Activated T-cell treated with anti-CD3 and anti-CD28 coated beads, Interleukin-2, amount 50 U/mL, for 72 hours (primary cell): ENCODE measurements at places on chromosomes 2 and 18. TPM values are rescaled to one million over a fixed set of nuclear protein-coding genes. Genes with fewer than 3 reads are reported as not detected.
A peak's percentile ranks its signal among the peaks of the same experiment; 100 is the strongest.

GPR35 gene
- 50.7 TPM for total RNA-seq

DNA sequence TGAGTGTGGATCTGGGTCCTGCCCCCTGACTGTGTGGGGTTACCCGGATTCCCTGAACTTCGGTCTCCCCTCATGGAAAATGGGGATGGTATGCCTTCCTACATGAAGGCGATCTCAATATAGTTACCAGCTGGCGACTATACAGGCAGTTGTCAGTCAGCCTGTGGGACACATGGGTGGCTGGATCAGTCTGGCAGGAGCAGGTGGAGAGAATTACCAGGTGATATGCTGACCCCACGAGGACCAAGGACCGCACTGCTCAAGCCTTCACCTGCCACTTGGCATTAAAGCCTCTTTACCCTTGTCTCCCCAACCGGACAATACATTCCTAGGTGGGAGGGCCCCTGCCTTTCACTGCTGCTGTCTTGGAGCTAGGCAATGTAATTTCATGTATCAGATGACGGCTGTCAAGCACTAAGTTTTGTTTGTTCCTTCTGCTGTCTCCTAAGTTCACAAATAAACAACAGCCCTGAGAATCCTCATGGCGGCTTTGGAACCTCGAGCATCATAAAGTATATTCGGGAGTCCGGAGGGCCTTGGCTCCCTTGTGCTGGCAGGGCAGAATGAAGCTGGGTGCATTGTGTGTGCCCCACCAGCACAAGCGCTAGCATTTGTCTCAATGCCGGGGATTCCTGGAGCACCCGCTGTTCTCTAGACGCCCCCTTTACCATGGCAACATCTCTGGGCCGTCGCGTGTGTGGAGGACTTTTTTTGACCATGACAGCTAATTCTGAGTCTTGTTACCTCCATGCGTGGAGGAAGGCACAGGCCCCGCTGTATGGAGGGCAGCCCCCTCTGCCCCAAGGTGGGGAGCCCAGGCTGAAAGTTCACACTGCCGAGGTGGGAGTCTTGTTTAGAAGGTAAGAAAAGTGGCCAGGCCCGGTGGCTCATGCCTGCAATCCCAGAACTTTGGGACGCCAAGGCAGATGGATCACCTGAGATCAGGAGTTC, 48.6 kb downstream of the PDCL3 start:
- no peak overlapping the region for H3K27ac ChIP-seq
- no peak overlapping the region for H3K4me3 ChIP-seq
- no peak for DNase-seq

DNA sequence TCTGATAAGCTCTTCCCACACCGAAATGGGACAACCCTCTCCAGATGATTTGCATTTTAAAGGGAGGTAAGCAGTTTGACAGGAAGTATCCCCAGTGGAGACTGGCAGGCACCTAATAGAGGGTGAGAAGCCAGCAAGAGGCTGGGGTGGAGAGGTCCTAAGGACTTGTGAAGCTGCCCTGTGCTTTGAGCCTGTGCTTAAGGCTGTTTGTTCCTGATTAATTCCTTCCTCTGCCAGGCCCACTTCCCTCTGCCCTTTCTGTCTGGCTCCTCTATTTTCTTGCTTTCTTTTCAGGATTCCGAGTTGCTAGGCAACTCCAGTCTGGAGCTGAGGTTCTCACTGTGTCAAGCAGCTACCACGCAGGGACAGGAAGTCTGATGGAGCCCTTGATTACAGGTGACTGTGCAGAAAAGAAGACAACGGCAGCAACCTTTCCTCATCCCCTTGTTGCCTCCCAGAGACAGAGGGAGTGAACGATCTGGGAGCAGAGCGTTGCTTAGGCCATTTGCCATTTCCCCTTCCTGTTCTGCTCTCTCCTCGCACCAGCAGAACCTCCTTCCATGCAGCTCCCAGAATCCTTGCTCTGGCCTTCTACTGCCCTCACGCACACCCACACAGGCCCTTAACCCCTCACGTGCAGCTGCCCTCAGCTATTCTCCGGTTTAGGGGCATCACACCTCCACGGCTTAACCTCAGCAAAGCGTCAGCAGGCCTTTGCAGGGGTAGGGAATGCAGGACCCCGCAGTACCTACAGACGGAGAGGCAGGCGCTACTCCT, 103.6 kb upstream of the CELF4 start:
- no peak overlapping the region for H3K4me3 ChIP-seq
- H3K36me3 ChIP-seq, result no peaks in the 10 kb centered on the region
- no peak overlapping the region for H3K27ac ChIP-seq
- no peaks in the 10 kb centered on the region for H3K27me3 ChIP-seq
- no peaks in the 10 kb centered on the region for H3K4me1 ChIP-seq
- DNase-seq, result no peak

CXCR1 gene
- total RNA-seq, result not detected

DNA sequence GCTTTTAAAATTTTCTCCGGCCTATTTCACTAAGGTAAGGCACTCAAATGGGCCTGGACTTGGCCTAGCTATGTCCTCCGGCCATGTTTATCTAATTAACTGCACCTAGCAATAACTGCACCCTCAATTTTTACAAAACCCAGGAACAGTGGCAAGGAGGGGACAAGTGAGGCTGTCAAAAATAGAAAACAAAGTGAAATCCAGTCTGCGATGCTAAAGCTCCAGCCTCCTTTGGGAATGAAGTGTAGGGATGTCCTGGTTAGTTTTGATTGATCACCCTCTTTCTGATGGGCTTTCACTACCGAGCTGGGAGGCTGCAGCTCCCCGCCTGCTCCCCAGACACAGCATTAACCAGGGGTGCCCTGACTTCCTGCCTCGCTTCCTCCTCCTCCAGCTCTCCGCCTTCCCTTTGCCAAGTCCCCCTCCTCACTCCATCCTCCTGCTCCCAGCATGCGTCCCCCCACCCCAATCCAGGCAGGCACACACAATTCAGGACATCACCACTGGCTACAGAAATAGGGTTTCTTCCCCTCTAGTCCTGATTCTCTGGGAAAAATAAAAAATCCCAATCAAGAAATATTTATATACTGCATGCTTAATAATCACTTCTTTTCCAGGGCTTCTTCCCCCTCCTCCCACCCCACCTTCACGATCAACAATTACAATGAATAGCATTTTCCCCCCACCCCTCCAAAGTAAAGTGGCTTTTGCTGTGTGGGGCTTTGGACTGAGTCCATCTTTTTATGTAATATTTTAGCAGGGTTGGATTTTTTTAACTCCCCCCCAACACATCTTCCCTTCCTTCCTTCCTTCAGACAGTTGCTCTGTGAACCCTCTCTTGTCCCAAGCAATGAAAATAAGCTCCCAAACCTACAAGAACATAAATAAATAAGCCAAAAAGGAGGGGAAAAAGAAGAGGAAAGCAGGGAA, 3.3 kb upstream of the POU3F3 start:
- no peak overlapping the region for H3K4me3 ChIP-seq
- peaks cover 93% of the 10 kb centered on the region for H3K27me3 ChIP-seq
- H3K27ac ChIP-seq, result peak overlapping the region; percentile 25
- peaks cover 10% of the 10 kb centered on the region for H3K36me3 ChIP-seq
- no peak for DNase-seq

GRCh38 chr2:174844295-174844708, 80.0 kb upstream of the CHRNA1 start:
- H3K4me3 ChIP-seq, result peak overlapping the region; percentile 36
- no peak for DNase-seq
- H3K27me3 ChIP-seq, result no peaks in the 10 kb centered on the region

SPP2 gene
- not detected for total RNA-seq

DNA sequence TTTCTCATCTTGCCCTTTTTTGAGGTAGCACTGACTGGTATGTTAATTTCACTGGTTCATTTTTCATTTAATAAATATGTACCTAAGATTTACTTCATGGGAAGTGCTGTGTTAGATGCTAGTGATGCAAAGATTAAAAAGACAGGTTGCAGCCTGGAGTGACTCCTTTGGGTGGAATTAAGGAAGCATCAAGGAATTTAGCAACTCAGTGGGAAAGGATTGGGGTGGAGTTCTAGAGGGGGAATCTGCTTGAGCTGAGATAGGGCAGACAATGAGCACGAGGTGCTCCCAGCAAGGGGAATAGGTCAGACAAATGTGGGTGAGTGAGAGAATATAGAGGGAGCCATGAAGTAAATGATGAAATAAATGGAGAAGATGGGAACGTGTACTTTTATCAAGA, 57.0 kb downstream of the LYPD6 start:
- H3K36me3 ChIP-seq, result no peaks in the 10 kb centered on the region
- no peak overlapping the region for H3K27ac ChIP-seq
- H3K4me3 ChIP-seq, result no peak overlapping the region
- H3K27me3 ChIP-seq, result peaks cover 16% of the 10 kb centered on the region

DNA sequence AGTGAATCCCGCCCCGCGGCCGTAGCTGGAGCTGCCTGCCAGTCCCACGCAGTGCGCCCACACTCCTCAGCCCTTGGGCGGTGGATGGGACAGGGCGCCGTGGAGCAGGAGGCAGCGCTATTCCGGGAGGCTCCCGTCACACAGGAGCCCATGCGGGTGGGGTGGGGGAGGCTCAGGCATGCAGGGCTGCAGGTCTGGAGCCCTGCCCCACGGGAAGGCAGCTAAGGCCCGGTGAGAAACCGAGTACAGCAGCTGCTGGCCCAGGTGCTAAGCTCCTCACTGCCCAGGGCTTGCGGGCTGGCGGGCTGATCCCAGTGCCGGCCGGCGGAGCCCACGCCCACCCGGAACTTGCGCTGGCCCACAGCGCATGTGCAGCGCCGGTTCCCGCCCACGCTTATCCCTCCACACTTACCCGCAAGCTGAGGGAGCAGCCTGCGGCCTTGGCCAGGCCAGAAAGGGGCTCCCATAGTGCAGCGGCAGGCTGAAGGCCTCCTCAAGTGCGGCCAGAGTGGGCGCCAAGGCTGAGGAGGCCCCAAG, 1152.8 kb upstream of the CELF4 start:
- no peaks in the 10 kb centered on the region for H3K27me3 ChIP-seq
- no peak for DNase-seq
- no peaks in the 10 kb centered on the region for H3K36me3 ChIP-seq
- H3K4me3 ChIP-seq, result no peak overlapping the region
- no peak overlapping the region for H3K27ac ChIP-seq

PPP1R1C gene
- not detected for total RNA-seq

DNA sequence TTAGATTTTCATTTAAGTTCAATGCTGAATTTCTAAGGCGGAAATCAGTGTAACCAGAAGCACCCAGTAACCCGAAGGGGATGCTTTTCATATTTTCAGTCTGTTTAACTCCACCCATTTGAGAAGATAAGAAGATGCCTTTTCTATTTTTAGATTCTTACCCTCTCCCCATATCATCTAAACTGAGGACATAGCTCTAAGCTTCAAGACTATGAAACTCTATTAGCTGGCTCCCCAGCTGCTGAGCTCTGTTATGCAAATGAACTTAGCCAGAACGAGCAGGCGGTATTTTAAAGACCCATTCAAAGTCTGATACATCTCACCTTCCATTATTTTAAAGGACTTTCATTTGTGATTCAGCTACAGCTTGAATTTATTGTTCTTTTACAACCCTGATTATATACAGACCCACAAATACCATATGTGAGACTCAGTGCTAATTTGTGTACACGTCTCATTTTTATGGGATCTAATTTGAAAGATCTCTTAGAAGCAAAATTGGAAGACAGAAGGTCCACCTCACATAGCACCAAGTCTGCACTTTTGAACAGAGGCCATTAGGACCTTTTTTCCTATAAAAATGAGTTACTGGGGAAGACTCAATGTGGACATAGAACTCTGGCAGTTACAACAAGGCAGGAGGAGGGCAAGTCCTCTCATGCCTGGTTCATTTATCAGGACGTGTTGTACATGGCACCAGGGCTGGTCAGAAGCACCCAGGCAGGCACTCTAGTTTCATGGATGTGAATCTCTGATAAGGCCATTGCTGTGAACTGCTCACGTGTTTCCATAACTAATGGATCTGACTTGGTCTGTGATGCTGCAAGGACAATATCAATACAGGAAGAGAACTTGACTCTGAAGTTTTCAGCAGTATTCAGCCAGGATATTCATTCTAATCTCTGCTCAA, 16.3 kb downstream of the CDC42EP3 start:
- peak overlapping the region; percentile 31 for H3K4me3 ChIP-seq
- no peak for DNase-seq
- peaks cover 87% of the 10 kb centered on the region for H3K4me1 ChIP-seq

DNA sequence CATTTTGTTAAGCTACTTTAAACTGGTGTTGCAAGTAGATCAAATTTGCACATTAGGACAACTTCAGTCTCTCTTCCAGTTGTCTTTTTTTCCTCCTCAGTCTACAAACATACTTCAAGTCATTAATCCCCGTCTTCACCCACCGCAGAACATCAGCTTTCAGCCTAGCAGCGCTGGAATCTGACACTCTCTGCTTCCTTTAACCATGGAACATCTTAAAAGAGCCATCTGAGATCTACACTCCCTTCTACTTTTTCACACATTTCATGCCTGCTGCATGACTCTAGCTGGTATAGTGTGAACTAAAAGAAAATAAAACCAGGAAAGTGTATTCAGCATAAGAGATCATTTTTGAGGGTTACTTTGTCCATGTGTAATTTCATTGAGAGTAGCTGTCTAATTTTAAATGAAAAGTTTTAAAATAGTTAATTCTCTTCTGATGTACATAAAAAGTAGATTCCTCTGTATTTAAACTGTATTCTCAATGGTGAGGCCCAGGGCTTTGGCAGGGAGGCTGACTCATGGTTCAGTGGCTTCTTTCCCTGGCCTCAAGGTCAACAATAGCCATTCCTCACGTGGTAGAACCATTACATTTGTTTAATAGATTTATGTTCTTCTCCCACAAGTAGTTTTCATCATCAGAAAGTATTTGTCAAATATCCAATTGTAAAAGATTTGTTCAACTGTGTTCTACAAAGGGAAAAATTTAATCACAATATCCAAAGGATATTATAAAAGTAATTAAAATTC, 16.5 kb downstream of the SGPP2 start:
- no peaks in the 10 kb centered on the region for H3K27me3 ChIP-seq
- no peak for DNase-seq
- H3K36me3 ChIP-seq, result no peaks in the 10 kb centered on the region

DNA sequence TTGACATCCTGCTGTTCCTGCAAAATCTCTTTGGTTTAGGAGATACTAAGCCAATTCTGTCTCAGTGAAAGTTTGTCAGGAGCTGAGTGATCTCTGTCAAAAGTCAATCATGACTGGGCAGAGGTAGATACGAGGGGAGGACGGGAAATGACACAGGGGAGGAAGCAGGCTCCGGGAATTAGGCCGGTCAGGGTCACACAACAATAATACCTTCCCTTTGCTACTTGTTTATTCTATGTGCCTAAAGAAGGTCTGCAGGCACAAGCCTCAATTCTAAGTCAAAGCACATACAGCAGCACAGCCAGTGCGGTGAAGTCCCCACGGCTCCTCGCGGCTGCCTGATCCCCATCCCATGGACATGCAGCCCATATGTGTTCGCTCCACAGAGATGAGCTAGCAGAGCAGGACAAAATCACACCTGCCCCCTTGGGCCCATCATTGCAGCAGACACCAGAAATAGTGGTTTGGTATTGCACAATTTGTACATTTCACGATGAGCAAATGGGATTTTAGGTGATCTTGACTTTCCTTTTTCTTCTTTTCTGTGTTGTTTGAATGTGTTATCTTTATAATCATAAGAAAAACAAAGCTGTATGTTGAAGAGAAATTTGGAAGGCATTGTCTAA, 141.4 kb downstream of the VAPA start:
- H3K27ac ChIP-seq, result no peak overlapping the region
- H3K27me3 ChIP-seq, result no peaks in the 10 kb centered on the region
- H3K4me3 ChIP-seq, result no peak overlapping the region
- H3K4me1 ChIP-seq, result peaks cover 13% of the 10 kb centered on the region
- H3K36me3 ChIP-seq, result no peaks in the 10 kb centered on the region
- DNase-seq, result no peak

COX7A2L gene
- 157 TPM for total RNA-seq

EMILIN2 gene
- total RNA-seq, result 12.7 TPM
